ENCODE measurements at places on chromosomes 2 and 18.
A peak's percentile ranks its signal among the peaks of the same experiment; 100 is the strongest.

DNA sequence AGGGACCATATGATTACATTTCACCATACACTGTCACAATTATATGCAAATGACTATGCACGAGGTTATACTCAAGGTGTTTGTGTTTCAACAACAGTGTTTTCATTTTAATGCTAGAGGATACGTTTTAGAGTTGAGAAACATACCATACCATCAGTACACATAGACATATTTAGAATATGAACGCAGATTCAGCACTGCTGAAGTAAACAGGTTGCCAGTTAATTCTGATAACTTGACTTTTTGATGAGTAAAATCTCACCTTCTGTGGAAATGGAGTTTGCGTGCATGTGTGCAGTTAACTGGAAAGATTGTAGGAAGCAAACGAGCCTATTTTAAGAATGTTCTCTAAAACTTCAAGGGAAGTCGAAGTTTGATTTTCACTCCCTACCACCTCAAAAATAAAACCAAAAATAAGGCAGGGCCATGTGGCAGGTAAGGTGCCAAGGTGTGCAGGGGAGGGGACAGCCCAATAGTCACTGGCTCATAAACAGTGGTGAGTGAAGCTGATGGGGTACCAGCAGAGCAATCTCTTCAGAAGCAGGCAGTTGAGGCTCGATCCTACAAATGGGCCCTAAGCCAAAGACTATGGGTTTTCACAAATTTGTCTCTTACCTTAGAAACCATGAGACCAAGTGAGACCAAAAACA is 213.1 kb downstream of the IKZF2 start:
- no peaks in the 10 kb centered on the region for H3K4me1 ChIP-seq
- H3K27ac ChIP-seq = no peak overlapping the region
- no peaks in the 10 kb centered on the region for H3K36me3 ChIP-seq
- peaks cover 6% of the 10 kb centered on the region for H3K27me3 ChIP-seq

- H3K27me3 ChIP-seq = peaks cover 29% of the 10 kb centered on the region
- no peaks in the 10 kb centered on the region for H3K4me1 ChIP-seq
- H3K36me3 ChIP-seq = no peaks in the 10 kb centered on the region
- H3K4me3 ChIP-seq = no peak overlapping the region
- no peak overlapping the region for H3K27ac ChIP-seq
These were observed 36.2 kb upstream of the FMNL2 start for GRCh38 chr2:152298754-152299153.

GRCh38 chr18:48798334-48799245 is 152.2 kb downstream of the SMAD7 start:
- H3K4me3 ChIP-seq = no peak overlapping the region
- H3K36me3 ChIP-seq = no peaks in the 10 kb centered on the region
- no peaks in the 10 kb centered on the region for H3K27me3 ChIP-seq
- H3K27ac ChIP-seq = no peak overlapping the region

- H3K4me3 ChIP-seq = peak overlapping the region; percentile 92
- H3K36me3 ChIP-seq = peaks cover 37% of the 10 kb centered on the region
- DNase-seq = no peak
- no peaks in the 10 kb centered on the region for H3K27me3 ChIP-seq
- H3K27ac ChIP-seq = peak overlapping the region; percentile 92
These were observed 766 bp downstream of the MFF start for GRCh38 chr2:227325839-227326195.

GRCh38 chr2:158115202-158115767 is 13.6 kb downstream of the UPP2 start:
- H3K36me3 ChIP-seq = no peaks in the 10 kb centered on the region
- H3K4me1 ChIP-seq = no peaks in the 10 kb centered on the region
- no peak for DNase-seq
- no peak overlapping the region for H3K27ac ChIP-seq
- no peak overlapping the region for H3K4me3 ChIP-seq
- peaks cover 21% of the 10 kb centered on the region for H3K27me3 ChIP-seq
